ENCODE measurements at places on chromosomes 5 and 9.

- H3K27ac ChIP-seq, result no peak overlapping the region
- no peak overlapping the region for H3K4me3 ChIP-seq
- no peak for DNase-seq
- no peaks in the 10 kb centered on the region for H3K27me3 ChIP-seq
- no peaks in the 10 kb centered on the region for H3K36me3 ChIP-seq
- H3K4me1 ChIP-seq, result no peaks in the 10 kb centered on the region
These were observed 801.5 kb downstream of the NR2F1-AS1 start for GRCh38 chr5:92779536-92779935.

DNA sequence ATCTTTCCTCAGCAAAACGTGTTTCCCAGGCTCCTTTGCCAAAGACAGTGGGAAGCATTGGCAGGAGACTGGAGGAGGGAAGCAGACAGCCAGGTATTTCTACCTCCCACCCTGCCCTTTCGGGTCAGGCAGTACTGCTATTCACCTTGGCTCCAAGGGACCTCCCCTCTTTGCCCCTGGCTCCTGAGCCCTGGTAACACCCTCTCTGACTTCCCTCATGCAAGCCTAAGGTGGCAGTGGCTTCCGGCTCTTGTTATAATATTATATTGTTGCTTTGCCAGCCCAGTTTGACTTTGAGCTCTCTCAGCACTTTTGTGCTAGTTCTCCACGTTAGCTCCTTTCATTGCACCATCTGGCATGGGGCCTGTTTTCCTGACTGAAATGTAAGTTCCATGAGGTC, 81.6 kb upstream of the IFNK start:
- peaks cover 2% of the 10 kb centered on the region for H3K4me1 ChIP-seq
- H3K4me3 ChIP-seq, result no peak overlapping the region
- H3K27me3 ChIP-seq, result peaks cover 2% of the 10 kb centered on the region

GRCh38 chr5:7917130-7918123, 48.5 kb downstream of the MTRR start:
- H3K4me3 ChIP-seq, result no peak overlapping the region
- H3K27ac ChIP-seq, result no peak overlapping the region
- no peaks in the 10 kb centered on the region for H3K4me1 ChIP-seq
- peaks cover 7% of the 10 kb centered on the region for H3K36me3 ChIP-seq

GRCh38 chr9:12794101-12794799, 19.4 kb downstream of the LURAP1L start:
- no peaks in the 10 kb centered on the region for H3K36me3 ChIP-seq
- H3K4me3 ChIP-seq, result no peak overlapping the region
- H3K27me3 ChIP-seq, result no peaks in the 10 kb centered on the region
- no peak overlapping the region for H3K27ac ChIP-seq
- no peak for DNase-seq

- H3K36me3 ChIP-seq, result peaks cover 12% of the 10 kb centered on the region
- H3K27me3 ChIP-seq, result peaks cover 22% of the 10 kb centered on the region
- H3K4me1 ChIP-seq, result peaks cover 17% of the 10 kb centered on the region
- no peak overlapping the region for H3K4me3 ChIP-seq
These were observed 3.0 kb upstream of the MACROH2A1 start for GRCh38 chr5:135402031-135402430.
